Bone marrow (tissue), 2 donors: ENCODE measurements at places on chromosomes 4 and X.

DNA sequence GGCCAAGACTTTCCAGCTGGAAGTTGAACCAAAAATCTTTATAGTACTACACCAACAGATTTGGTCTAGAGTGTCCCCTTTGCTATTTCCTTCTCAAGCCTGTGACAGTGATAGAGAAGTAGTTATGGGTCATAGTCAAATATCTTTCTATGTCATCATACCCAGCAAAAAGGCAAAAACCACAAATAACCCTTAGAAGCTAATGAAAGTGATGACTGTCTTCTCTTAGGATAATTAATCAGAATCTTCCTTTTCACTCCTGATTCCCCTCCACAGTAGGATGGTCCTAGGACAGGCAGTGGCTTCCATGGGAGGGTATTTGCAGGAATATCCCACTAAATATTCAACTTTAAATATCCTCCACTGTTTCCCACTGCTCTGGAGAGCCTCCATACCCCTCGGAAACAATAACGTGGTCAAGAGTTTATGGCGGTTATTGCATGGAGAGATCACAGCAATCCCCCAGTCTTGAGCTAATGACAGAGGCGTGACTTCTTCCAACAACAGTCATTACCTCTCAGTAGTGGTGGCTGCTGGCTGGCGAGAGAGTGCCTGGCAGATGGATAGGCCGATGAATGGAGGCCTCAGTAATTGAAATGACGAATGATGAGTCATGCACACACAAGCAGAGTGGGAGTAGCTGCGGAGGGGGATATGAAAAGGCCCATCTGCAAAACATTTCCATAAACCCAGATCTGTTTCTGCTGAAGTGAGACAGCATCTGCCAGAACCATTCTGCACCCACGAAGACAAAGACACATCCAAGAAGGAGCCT, 154.9 kb downstream of the STK32B start:
- no peak for DNase-seq

GRCh38 chr4:88605736-88606135, 13.5 kb downstream of the HERC3 start:
- no peak for DNase-seq

DNA sequence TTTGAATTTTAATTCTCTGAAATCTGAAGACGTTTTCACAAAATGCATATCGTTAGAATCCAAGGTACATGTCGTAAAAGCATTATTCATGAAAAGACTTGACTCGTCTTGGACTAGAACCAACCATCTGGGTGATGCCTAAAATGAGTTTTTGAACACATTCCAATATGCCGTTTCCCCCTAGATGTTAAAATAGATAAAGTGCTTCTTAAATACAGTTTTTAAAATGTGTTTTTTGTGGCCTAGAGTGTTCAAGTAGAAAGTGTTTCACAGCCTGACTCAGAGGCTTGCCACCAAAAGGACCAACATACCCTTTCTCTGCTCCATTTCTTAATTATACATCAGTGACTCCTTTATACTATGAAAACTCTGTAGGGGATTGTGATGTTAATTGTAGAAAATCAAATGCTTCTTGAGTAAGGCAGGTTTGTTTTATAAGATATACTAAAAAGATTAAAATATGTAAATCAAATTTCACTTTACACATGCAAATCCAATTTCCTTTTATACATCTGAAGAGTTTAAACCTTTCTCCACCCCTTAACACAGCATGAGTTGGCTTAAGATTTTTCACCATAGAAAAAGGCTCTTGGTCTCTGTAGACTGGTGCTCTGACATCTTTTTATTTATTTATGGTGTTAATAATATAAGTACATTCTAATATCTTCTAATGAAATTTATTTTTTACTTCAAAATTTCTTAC, 48.4 kb downstream of the PRKG2 start:
- no peak for DNase-seq

GRCh38 chr4:2417765-2418649, at the start of gene ZFYVE28:
ZFYVE28 (minus strand) TSS chr4:2418645; CDS start chr4:2418323, 322 bp downstream.
- DNase-seq: no peak

DNA sequence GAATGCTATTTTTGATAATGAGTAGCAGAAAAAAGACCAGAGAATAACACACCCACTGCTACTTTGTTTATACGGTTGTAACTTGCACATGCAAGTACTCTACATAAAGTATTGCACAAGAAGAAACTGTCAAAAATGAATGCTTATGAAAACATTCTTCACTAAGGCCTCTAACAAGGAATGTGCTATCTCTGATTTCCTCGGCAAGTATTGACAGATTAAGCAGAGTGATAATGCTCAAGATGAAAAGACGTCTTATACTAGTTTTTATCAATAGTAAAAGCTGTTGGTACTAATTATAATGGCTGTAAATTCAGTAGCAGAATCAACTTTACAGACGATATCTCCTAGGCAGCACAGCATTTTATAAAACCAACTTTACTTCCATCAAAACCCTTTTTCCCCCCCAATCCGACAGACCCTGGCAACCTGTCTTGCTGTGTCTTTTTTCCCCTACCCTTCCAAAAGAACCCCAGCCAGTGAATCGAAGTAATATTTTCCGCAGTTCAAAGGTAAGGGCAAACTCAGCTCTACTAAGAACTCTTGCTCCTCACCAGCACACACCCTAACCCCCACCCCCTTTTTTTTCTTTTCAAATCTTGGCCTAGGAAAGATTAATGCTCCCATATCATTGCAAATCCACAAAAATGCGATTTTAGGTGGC, 1.5 kb downstream of the FRYL start:
- DNase-seq: no peak
